NCI-H2029 treated with DMSO at 0.1 percent for 48 hours (cell line): ENCODE measurements at places on chromosomes 3 and 15.

DNA sequence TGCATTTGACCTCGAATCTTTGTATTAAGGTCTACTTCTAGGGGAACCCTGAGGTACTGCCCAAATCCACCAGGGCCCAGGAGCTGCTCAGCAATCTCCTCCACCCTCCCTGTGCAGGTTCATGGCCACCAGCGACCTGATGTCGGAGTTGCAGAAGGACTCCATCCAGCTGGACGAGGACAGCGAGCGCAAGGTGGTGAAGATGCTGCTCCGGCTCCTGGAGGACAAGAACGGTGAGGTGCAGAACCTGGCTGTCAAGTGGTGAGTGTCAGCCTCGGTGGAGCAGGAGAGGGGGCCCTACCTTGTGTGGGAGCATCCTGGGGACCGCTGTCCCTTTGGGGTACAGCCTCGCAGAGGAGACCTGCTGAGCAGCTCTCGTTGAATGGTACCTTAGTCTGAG lies 6.9 kb downstream of the CAND2 start:
- DNase-seq = no peak

DNA sequence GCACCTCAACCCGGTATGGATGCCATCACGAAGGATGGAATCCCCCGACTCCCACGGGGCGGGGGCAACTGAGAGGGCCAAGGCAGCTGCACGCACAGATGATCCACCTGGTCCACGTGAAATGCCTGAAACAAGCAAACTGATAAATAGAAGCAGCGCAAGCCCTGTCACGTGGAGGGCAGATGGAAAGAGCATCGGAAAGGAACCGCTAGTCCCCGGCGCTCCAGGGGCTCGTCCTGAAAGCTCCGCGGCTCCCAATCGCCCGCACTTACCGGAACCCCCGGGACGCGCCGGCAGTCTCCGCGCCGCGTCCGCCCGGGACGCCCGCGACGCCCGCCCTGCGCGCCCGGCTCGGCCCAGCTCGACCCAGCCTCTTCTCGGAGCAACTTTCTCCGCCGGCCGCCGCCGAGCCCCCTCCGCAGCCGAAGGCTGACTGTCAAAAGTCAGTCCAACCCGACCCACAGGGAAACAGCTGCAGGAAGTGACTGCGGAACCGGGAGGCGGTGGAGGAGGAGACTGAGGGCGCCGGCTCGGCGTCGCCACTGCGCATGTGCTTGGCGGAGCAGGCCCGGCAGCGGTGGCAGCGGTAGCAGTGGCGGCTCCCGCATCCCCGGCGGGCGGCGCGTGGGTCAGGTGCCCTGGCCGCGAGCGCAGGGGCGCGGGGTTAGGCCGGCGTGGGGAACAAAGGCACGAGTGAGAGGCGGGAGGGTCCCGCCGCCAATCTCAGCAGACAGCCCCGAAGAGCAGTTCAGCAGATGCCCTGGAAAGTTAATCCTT lies at the start of gene ZMAT3:
Gene ZMAT3 (minus strand): TSS at position 487 of the 777 bp plus-strand sequence. CDS start 4,057 bp downstream, outside the sequence.
- peak; percentile 76 for DNase-seq

DNA sequence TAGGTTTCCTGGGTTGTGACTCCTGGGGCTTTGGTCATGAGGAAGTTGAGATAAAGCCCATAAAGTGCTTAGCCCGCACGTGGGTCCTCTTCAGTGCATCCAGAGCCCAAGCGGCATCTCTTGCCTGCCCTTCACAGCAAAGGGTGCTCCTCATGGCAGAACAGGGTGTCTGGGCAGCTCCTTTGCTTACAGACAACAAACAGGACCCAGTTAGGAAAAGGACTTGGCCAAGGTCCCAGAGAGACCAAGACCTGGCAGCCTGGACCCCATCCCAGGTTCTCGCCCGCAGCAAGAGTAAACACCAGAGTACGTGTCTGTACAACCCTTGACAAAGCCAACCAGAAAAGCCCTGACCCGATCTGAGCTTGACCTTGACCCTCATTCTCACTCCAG lies 27.0 kb downstream of the ALS2CL start:
- peak; percentile 88 for DNase-seq

DNA sequence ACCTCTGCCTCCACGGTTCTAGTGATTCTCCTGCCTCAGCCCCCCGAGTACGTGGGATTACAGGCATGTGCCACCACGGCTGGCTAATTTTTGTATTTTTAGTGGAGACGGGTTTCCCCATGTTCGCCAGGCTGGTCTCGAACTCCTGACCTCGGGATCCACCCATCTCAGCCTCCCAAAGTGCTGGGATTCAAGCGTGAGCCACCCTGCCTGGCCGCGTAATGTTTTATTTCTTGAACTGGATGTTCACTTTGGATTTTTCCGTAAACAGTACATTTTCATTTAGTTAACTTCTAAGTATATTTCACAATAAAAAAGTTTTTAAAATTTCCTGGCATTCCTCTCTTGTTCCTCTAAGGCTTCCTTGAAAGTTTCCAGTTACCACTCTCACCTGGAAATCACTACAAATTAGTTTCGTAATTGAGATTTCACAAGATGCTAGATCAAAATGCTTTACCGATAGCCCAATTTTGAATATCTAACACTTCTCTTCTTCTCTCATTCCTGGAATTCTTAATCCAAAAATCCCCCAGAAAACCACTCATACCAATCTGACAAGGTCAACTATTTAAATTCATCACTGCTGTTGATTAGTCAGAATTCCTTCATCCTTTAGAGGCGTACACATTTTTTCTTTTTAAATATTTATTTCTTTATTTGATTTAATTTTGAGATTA lies 44.7 kb upstream of the INO80 start:
- DNase-seq = no peak

DNA sequence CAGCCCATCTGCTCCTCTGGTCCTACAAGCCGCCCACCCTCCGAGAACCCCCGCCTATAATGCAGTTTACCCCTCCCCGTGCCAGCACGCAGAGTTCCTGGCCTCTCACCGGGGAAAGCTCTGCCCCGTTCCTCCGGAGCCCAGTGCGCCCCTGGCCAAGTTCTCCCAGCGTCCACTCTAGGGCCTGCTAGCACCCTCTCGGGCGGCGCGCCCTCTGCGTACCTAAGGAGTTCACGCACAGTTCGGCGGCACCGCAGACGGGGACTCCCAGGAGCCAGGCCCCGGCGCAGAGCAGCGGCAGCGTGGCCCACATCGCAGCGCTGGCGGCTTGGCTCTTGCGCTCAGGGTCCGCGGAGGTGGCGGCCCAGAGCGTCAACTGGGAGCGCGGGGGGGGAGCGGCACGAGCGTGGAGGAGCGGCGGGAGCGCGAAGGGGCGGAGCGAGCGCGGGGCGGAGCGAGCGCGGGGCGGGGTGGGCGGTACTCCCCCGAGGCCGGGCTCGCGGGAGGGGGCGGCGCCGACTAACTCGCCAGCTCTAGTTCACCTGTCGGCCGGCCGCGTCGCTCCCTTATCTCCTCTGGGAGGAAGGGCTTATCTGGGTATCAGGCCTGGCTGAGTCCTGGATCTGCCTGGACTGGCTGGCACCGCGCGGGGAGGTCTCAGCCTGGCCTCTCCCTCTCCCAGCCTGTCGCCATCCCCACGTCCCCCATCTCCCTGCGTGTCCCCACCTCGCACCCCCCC lies at the start of gene CTSH:
Gene CTSH (minus strand): TSS at position 378 of the 739 bp plus-strand sequence. CDS start 65 bp downstream, at position 313.
- DNase-seq = no peak

DNA sequence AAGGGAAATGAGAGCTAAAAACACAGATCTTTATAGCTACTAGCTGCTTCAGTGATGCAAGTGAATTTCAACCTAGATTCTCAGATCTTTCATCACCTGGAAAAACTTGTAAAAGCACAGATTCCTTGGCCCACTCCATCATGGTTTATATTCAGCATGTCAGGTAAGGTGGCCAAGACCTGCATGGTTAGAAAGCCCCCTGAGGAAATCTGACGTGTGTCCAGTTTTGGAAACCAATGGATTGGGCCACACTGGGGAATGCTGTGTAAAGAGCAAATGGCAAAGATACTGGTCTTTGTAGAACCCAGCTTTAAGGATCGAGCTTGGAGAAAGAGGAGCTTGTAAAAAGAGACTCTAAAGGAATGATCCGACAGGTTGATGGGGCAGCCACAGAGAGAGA lies 397.0 kb upstream of the ARRDC4 start:
- DNase-seq = no peak

- DNase-seq = no peak
Observed at GRCh38 chr15:63381301-63382204, at the start of gene CA12. Gene CA12 (minus strand): TSS chr15:63381846. CDS start chr15:63381720, 126 bp downstream.

DNA sequence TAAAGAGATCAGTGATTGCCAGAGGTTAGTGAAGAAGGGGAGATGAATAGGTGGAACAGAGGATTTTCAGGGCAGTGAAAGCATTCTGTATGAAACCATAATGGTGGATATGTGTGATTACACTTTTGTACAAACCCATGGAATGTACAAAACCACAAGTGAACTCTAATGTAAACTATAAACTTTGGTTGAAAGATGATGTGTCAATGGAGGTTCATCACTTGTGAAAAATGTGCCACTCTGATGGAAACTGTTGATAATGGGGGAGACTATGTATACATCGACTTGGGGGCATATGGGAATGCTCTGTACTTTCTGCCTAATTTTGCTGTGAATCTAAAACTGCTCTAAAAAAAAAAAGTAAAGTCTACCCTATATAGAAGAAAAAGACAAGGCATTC lies 68.7 kb upstream of the ARHGEF3 start:
- DNase-seq = no peak

GRCh38 chr15:27692438-27692837 lies 406.7 kb downstream of the OCA2 start:
- no peak for DNase-seq

- DNase-seq = no peak
Observed at GRCh38 chr3:153967260-153967659, 153.9 kb upstream of the ARHGEF26 start.

- no peak for DNase-seq
Observed at GRCh38 chr15:28786521-28786920, 61.9 kb downstream of the GOLGA6L7 start.

DNA sequence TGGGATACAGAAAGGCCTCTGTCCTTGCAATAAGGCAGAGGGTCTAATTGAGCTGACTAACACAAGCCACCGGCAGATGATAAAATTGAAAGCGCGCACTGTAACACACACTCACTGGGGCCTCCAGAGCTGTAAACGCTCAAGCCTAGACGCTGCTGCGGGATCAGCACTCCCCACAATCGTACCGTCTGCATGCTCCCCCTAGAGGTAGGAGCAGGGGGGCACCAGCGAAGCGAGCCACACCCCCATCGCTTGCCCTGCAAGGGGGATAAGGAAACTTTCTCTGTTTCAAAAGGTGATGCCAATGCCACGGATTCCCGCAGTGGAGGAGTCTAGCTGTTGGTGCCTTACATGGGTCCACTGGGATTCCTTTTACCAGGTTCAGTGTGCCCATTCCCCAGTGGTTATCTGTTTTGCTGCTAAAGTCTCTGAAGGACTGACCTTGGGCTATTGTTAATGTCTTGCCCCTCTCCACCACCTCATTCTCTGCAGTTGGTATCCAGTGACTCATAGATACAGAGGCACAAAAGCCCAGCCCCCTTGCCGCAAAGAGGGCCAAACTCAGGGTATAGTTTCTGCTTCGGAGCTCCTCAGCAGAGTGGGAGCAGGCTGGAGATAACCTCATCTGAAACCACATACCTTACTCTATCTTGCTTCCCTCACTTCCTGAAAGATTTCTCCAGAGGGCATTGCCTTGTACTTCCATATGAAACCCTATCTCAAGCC lies 139.3 kb upstream of the KBTBD8 start:
- DNase-seq = no peak

DNA sequence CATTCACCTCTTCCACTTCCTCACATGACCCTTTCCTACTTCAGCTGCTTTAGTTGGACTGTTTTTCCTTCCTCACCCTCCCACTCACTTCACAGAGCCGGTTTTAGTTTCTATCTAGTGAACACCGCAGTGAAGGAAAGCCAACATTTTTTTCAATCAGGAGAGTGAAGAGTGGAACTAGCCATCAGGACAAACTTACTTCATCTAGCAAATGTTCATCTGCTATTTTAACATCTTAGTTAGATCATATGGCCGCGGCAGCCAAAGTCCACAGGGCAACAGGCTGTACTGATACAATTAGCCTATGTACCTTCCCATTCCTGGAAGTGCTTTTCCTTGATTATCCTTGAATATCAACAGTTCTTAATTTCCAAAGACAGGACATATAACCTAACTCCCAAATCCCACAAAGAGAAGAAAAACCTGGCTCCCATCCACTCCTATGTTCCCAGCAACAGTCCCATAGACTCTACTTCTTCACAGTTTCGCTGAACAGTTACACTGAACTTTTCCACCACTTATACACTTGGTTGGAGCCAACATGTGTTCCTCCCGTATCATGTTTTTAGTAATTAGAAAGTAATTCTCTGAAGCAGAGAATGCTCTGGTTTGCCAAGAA lies 456.2 kb upstream of the THBS1 start:
- DNase-seq = no peak

DNA sequence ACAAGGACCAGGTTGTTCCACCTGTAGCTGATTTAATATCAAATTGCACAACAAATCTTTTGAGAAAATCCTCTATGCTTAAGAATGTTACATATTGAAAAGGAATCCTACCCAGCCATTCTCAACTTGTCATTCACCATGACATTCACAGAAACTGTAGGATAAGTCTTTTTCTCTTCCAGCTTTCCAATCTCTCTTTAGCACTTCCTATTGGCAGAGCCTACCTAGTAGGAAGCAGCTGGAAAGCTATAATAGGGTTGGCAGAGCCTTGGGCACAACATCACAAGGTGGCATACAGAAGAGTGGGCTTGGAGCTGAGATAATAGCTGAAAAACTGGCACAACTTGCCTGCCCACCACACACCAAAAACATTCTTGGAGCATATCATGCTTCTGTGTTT lies 67.3 kb upstream of the NUDT16 start:
- no peak for DNase-seq

GRCh38 chr3:161854232-161854771 lies 357.7 kb downstream of the OTOL1 start:
- DNase-seq = no peak

GRCh38 chr3:79146024-79146423 lies 621.8 kb downstream of the ROBO1 start:
- DNase-seq = no peak

- no peak for DNase-seq
Observed at GRCh38 chr3:152737021-152737908, 97.7 kb upstream of the P2RY1 start.

DNA sequence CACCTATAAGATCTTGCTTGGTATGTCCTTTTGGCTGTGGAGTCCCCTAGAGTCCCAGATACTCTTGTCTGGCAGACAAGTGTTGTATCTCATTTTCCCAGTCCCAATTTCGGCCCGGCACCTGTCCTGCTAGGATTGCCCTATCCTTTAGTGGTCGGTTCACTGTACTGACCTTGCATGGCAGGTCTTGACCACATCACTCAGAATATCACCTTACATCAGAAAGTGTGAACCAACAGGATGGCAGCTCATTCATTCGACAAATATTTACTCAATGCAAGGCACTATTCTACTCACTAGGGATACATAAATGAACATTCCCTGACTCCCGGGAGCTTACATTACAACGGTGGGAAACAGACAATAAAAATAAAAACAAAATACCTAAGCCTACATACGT lies 5.7 kb upstream of the CCDC80 start:
- peak; percentile 56 for DNase-seq

GRCh38 chr3:133466531-133467386 lies 66.9 kb downstream of the BFSP2 start:
- DNase-seq = peak; percentile 63

- DNase-seq = no peak
Observed at GRCh38 chr3:140501061-140501769, 176.6 kb upstream of the TRIM42 start.
